ENCODE measurements at places on chromosomes 13 and 19.

GRCh38 chr19:35949131-35949530 is 13.0 kb downstream of the LRFN3 start:
- no peak for DNase-seq

DNA sequence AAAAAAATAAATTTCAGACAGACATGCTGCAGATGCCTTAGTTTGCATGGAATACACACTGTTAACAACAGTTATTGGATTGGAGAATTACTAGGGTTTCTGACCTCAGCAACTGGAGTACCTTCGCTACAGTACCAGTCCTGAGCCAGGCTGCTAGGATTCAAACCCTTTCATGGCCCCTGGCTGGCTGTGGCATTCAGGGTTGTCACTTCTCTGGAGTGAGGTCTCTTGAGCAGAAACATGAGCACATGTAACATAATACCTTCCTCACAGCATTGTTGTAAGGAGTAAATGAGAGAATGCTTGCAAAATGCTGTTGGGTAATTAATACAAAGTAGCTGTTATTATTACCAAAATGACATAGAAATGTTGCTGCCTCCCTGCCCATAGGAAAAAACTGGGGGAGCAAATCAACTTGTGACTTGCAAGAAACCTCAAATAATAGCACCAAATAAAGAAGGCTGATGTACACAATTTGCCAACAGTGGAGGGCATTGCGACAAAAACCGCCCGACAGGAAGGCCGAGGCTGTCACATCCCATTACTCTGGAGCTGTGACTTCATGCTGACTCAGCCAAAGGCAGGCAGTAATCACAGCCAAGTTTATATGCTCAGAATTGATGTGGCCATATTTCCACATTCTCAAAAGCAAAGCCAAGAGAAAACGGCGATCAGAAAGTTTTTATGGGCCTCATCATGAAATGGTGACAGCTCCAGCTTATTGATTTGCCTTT is 100.4 kb downstream of the RFC3 start:
- peak; percentile 77 for DNase-seq

GRCh38 chr13:112770504-112770903 is 80.7 kb downstream of the ATP11A start:
- no peak for DNase-seq

DNA sequence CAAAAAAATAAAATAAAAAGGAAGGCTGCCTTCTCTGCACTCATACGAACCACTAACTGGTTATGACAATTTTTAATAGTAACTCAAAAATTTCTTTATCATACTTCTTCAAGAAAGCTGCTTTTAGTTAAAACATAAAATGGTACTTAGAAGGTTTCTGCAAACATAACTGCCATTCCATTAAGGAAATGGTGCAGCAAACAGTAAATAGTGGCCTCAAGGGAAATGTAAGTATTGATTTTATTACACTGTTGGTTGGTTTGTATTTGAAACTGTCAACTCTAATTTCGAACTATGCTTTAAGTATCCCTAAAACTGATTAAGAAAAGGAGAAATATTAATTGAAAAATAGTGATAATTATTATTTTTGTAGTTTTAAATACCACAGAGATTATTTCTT is 278.0 kb downstream of the DACH1 start:
- no peak for DNase-seq

- DNase-seq, result no peak
Observed at GRCh38 chr19:31770223-31770622, 421.0 kb upstream of the TSHZ3 start.

GRCh38 chr13:112397108-112397507 is 21.0 kb downstream of the SPACA7 start:
- DNase-seq, result no peak

DNA sequence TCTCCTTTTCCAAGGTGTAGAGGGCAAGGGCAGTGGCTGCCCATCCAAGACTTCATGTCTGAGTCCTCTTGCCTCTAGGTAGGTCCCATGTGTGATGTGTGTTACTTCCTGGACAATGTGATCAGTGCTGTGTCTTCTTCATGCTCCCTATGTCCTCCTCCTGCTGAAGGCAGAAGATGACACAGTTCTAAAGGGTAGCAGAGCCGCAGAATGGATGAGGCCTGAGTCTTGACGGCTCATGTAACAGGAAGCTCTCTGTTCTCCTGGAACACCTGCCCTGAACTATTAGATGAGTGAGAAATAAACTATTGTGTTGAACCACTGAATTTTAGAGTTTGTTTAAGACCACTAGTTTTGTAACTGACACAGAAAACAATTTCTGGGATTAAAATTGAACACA is 165.9 kb downstream of the NDFIP2 start:
- DNase-seq, result no peak

GRCh38 chr13:90723381-90723780 is 624.1 kb upstream of the MIR17HG start:
- DNase-seq, result no peak

Data from fibroblast of skin of back (primary cell).